CD8-positive, alpha-beta memory T cell (primary cell): ENCODE measurements at places on chromosomes 7 and 10. TPM values are rescaled to one million over a fixed set of nuclear protein-coding genes. Genes with fewer than 3 reads are reported as not detected.

GRCh38 chr7:139699640-139700504, 77.9 kb downstream of the HIPK2 start:
- DNase-seq: no peak

DNA sequence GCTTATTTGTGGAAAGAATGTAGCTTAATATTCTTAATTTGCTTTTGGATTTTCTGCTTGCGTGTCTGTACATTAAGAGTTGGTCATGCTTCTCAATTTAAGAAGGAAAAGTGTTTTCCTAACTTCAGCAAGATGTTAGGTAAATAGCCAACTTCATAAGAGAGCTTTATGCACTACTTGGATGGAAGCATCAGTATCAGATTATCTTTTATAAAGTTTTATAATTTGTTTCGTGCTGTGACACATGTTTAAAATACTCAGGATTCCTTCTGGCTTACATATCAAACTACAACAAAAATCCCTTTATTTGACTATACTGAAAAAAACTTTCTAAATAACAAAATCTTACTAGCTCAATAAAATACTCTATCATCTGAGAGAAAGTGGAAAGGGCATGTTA, 34.8 kb upstream of the AGR2 start:
- no peak for DNase-seq

GRCh38 chr7:108735814-108736213, 166.1 kb downstream of the DNAJB9 start:
- DNase-seq: no peak

DNA sequence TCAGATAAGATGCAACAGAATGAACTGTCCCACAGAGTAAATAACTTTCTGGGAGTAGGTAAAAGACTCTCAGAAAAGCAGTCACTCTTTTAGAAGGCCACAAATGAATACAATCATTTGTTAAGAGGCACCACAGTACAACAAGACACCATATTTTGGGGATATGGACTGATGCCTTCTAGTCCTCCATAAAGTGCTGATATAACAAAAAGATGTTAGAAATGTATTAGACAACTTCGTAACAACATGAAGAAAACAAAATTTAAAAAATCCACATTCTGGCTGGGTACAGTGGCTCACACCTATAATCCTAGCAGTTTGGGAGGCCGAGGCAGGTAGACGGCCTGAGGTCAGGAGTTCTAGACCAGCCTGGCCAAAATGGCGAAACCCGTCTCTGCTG, 111.3 kb downstream of the HIPK2 start:
- no peak for DNase-seq

The AKR1C4 gene
- total RNA-seq: not detected

The DENND11 gene
- 27.4 TPM for total RNA-seq

- no peak for DNase-seq
These were observed 49.8 kb upstream of the AKR1E2 start for GRCh38 chr10:4776234-4776638.

GRCh38 chr10:4662576-4663161, 163.3 kb upstream of the AKR1E2 start:
- DNase-seq: no peak

The PANK1 gene
- 4.9 TPM for total RNA-seq

The FERD3L gene
- not detected for total RNA-seq

The KIF5B gene
- 97.4 TPM for total RNA-seq

The MUC3A gene
- total RNA-seq: not detected

DNA sequence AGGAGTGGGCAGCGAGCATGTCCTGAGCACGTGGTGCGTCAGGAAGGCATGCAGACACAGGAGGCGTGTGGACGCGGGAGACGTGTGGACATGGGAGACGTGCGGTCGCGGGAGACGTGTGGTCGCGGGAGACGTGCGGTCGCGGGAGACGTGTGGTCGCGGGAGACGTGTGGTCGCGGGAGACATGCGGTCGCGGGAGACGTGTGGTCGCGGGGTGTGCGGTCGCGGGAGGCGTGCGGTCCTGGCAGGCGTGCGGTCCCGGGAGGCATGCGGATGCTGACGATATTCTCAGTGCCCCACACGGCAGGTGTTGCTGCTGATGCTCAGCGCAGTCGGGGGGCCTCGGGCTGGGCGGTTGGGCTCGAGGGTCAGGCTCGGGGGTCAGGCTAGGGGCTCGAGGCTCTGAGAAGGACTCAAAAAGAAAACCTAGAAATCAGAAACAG, 94.2 kb downstream of the NKX6-2 start:
- DNase-seq: no peak

DNA sequence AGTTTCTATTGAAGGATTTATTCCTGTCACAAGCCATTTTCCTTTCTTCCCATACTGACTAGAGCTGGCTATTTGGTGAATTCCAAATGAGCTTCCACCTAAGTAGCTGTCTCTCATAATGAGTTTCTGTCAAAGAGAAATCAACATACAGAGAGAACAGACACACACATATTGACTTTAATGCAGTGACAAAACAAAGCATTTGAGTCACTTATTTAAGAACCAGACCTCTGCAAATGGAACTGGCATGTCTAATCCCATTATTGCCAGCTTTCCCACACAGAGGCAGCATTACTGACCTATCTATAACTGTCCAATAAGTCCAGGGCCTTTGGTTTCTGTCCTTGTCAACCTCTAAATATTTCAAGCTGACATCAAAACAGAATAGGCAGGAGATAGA, 179.3 kb upstream of the CSTF2T start:
- DNase-seq: no peak

The CRTAC1 gene
- not detected for total RNA-seq

- DNase-seq: no peak
These were observed 546.5 kb upstream of the SEMA3D start for GRCh38 chr7:85733169-85733915.

The PNLIPRP1 gene
- not detected for total RNA-seq

The IDI2 gene
- total RNA-seq: not detected

- no peak for DNase-seq
These were observed 330.0 kb downstream of the BBS9 start for GRCh38 chr7:33459340-33459751.

The KCP gene
- 0.84 TPM for total RNA-seq

DNA sequence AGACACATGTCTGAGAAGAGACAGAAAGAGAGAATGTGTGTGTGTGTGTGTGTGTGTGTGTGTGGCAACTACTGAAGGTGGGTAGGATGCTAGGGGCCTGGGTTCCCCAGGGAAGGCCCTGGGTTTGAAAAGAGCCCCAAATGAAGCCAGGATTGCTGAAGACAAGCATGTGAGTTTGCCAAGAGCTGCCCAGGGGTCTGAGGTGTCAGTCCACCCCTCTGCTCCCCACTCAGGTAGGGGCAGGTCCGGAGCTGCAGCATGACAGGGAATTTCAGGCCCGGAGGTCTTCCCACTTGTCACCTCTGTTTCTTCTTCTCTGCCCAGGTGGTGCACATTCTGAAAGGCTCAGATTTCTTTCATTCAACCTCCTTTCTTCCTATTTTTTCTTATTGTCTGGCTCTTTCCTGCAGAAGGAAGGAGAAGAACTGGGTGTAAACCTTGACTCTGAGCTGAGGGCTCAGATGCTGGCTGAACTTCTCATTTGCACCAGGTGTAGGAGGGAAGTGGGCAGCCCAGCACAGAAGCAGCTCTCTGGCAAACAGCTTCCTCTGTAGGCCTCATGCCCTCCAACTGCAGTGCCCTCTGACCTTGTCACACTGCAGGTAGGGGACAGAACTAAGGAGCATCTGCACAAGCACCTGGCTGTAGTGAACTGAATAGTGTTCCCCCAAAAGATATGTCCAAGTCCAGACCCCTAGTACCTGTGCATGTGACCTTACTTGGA, 79.6 kb upstream of the LRRC4 start:
- no peak for DNase-seq

The TRIM73 gene
- total RNA-seq: 4.7 TPM
